ENCODE measurements at places on chromosomes 7 and 10.

DNA sequence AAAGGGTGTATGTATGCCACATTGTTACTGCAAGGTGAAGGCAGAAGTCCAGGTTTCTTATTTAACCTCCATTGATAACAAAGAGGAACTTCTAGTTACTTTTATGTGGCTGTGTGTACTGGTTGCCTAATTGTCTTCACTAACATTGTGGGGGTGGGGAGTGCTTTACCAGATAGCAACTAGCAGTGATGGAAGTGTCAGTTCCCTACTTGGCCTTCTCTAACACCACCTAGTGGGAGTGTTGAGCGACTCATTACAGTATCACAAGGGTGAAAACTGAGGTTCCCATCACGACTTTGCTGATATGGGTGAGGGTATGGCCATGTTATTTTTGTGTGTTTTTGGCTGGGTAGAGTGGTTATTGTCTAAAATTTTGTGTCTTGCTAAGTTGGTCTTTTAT lies 274.4 kb downstream of the THSD7A start:
- DNase-seq = peak; percentile 58

DNA sequence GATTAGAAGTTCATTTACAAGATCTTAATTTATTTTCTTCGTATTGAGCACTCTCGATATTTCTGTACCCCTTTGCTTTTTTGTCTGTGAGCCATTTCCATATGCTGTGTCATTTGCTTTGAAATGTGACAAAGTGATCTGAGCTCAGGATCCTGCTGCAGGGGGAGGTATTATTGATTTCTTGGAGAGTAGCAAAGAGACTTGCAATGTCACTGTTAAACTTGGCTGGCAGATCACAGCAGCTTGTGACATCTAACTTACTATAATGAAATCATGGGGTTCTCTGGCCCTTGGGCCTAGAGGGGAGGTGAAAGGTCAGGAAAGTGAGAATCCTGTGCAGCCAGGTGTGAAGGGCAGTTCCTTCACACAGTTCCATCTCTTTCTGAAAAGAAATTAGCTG lies 923.4 kb downstream of the REEP3 start:
- DNase-seq = no peak

DNA sequence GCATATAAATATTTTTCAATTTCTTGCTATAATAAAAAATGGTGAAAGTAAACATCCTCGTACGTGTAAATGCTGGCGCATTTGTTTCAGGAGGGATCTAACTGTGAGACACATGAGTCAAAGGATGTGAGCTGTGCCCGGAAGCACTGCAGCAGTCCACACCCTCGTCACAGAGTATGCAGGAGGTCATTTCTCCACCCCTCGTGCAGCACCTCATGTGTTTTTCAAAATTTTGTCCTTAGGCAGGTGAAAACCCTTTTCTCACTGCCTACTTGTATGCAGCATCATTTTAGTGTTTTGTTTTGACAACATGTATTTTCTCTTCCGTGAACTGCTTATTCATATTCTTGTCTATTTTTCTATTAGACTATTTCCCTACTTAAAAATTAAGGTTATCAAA lies 162.7 kb downstream of the AVL9 start:
- DNase-seq = peak; percentile 1

- DNase-seq = no peak
These were observed 97.2 kb downstream of the OAT start for GRCh38 chr10:124321433-124322089.

GRCh38 chr10:62461120-62461519 lies 87.0 kb downstream of the ZNF365 start:
- DNase-seq = no peak

DNA sequence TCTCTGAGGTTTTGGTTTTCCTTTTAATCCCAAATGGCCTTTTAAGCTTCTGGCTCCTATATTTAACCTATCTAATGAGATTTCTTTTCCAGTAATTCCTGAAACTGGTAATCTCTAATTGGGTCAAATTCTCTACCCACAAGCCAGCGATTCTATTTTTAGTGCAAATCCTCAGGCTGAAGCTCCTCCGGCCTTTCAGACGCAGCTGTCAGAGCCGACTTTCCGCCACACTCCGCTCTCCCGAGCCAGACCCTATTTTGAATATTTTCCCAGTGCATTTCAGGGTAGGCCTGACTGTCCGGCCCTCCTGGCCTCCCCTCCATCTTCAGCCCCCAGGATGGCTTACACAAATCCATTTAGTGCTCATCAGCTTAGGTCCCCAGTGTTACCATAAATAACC lies 9.7 kb upstream of the ADCY1 start:
- DNase-seq = no peak

GRCh38 chr7:147586526-147586925 lies 1004.0 kb upstream of the C7orf33 start:
- DNase-seq = no peak

DNA sequence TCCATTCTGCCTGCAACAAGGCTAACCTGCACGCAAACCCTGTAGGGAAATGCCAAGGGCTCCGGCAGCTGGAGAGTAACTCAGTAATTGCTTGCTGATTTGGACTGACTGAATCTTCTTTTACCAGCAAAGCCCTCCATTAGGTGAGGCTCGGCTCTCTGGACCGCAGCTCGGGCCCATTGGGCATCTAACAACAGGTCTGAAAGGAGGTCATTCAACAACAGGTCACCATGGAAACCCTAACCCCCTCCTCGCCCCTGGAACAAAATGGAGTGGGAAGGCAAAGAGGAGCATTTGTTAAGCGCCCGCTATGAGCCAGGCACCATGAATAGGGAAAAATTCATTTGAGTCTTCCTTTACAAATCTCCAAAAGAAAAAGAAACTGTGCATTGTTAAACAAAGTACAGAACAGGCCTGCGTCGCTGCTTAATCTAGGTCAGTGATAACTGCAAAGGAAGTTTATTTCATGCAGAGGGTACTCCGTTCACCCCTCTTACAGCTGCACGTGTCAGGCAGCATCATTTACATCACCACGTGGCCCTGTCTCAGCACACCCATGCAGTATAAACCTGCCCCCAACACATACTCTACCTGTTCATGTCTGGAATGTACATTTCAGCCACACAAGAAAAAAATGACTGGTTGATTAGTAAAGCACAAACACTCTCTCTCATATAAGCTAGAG lies 248.8 kb upstream of the NEBL start:
- no peak for DNase-seq

GRCh38 chr7:115642194-115642593 lies 388.4 kb downstream of the TFEC start:
- DNase-seq = no peak

DNA sequence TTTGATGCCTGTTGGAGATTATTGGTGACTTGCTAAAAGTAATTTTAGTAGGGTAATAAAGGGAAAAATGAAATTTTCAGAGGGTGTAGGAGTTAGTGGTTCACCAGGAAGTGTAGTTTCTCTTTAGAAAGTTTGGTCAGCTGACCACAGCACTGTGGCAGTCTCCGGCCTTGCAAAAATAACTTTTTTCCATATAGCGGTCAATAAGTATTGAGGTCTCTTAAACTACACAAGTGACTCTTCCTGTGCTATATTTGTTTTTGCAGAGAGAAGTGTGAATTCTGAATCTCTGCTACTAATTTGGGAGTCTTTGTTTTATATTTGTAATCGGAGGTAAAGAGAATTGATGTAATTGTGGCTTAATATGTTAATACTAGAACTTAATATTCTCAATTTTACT lies 24.3 kb downstream of the PTPN12 start:
- DNase-seq = no peak

GRCh38 chr7:8159595-8159994 lies 102.4 kb downstream of the ICA1 start:
- DNase-seq = no peak

- DNase-seq = no peak
These were observed 80.0 kb upstream of the PCDH15 start for GRCh38 chr10:54880996-54881395.

GRCh38 chr7:138753150-138753518 lies 44.7 kb upstream of the TMEM213 start:
- no peak for DNase-seq

- no peak for DNase-seq
These were observed 182.6 kb upstream of the TMEM106B start for GRCh38 chr7:12028508-12028907.

DNA sequence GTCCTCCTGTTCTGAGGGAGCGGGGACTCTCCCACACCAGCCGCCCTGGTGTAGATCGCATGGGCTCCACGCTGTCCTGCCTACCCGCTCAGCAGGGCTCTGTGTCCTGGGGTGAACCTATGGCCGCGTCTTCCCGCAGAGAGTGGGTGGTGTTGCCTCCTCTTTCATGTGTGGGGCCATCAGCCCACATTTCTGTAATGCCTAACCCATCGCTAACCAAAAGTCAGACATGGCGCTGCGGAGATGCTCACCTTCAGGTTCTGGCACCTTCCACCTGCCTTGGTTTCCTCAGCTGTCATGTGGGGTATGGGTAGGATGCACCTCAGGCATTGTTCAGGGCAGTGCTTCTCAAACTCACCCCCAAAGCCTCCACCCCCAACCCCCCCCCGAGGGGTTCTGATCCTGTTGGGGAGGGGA lies 50.5 kb upstream of the CAMK2B start:
- DNase-seq = no peak

DNA sequence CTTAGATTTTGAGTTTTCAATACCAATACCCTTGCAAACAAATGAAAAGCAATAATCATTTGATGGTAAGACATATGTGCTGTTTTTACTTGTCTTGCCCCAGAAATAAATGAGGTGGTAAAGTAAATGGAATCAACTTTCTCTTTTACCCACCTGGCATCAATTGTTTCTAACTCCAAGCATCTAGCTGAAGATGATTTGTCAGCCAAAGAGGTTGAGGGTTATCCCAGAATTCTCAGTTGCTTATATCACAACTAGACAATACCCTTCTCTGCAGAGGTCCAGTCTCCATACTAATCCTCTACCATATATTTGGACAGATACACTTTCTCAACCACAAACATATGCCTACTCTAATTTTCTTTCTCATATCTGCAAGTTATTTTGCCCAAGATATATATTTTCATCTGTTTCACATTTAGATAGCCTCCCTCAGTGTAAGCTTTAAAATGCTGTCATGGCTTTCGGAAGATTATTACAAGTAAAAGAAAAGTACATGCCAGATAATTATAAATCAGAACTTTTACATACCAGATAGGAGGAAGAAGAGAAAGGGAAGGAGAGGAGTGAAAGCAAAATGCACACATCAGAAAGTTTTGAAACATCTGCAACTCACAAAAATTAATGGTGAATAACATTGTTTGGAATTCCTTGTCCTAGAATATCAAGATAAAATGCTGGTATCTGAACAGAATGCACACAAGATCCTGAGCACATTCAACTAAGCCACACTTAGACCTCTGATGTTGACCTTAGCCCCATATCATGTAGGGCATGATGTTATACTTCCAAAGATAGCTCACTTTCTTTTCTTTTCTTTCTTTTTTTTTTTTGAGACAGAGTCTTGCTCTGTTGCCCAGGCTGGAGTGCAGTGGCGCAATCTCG lies 146.6 kb downstream of the REEP3 start:
- DNase-seq = no peak

DNA sequence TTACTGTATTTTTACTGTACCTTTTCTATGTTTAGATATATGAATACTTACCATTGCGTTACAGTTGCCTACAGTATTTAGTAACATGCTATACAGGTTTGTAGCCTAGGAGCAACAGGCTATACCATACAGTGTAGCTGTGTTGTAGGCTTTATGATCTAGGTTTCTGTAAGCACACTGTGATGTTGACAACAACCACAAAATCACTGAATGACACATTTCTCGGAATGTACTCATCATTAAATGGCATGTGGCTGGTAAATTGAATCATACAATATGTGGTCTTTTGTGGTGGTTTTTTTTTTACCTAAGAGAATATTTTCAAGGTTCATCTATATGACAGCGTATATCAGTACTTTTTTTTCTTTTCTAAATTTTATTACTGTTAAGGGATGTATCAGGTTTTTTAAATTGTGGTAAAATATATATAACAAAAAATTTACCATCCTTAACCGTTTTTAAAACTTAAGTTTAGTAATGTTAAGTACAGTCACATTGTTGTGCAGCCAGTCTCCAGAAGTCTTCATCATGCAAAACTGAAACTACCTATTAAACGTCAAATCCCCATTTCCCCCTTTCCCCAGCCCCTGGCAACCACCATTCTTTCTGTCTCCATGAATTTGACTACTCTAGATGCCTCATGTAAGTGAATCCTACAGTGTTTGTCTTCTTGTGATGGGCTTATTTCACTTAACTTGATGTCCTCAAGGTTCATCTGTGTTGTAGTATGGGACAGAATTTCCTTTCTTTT lies 21.5 kb downstream of the BTAF1 start:
- no peak for DNase-seq

DNA sequence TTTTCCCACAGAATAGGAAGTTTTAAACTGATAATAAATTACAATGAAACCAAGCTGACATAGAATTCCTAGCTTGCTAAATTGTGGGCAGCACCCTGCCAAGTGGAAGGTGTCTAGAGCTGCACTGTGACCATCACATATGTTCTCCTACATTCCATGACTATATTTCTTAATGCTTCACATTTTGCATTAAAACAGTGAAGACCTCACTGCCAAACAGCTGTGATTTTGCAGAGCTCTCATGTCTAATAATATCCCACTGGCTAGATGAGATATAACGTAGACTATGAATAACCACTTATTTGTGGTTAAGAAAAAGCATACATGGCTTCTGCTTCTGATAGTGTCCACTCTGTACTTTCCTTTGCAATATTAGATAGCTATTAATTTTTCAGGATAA lies 228.3 kb upstream of the TEX47 start:
- DNase-seq = no peak

GRCh38 chr10:69043931-69044531 lies 43.9 kb upstream of the SRGN start:
- no peak for DNase-seq

DNA sequence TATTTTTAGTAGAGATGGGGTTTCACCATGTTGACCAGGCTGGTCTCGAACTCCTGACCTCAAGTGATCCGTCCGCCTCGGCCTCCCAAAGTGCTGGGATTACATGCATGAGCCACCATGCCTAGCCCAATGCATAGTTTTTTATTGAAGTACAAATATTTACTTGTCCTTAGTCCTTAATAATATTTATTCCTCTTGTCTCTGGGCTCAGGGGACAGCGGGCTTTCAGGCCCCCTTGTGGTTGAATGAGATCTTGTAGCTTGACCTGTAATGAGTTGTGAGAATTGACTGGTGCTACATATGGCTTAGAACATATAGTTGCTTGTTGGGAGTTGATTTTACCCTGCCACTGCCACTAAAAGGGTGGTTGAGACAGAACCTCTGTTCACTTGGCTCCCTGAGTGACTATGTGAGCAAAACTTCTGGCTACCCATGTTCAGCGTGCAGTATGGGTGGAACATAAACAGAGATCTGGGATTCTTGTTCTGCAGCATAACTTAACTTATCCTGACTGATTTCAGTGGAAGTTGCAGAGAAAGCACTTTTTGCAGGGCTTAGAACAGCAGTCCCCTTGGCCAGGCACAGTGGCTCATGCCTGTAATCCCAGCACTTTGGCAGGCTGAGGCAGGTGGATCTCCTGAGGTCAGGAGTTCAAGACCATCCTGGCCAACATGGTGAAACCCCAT lies 14.9 kb downstream of the CCL26 start:
- DNase-seq = peak; percentile 25

DNA sequence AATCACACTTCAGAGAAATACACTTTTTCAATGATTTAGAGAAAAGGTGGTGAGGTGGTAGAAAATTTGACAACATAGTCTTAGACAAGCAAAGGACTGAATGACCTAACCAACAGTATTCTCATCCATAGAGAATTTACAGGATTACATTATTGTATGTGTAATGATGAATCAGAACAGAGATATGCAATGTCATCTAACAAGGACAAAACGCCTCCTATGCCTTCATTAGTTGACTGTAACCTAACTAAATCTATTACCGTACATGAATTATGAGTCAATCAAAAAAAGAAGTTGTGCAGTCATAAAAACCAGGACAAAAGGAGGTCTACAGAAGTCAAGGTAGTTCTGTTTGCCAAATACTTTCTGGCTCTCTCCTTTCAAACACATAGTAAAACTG lies 66.5 kb downstream of the RAB11FIP2 start:
- DNase-seq = no peak
